ENCODE measurements at places on chromosomes 13 and 19.

GRCh38 chr13:23570099-23570920, at the start of gene TNFRSF19:
TNFRSF19 (plus strand) TSS chr13:23570412; CDS start chr13:23590184, 19,772 bp downstream.
- DNase-seq, result no peak

DNA sequence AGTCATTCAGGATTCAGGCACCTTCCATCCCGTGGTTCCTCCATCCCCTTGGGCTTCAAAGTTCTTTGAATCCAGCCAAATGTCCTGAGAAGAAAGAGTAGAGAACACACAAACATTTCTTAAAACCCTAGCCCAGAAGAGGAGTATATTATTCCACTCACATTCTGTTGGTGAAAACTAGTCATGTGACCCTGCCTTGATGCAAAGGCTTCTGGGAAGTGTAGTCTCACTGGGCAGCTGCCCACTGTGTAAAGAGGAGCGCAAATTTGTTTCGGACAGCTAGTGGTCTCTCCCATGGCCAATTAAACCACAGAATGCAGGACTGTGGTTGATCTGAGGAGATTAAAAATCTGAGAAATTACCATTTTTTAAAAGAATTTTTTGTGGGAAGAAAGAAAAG, 304.4 kb downstream of the SUCLA2 start:
- DNase-seq, result no peak

- peak; percentile 90 for DNase-seq
Observed at GRCh38 chr19:2049741-2050348, 1.2 kb downstream of the MKNK2 start.

- DNase-seq, result no peak
Observed at GRCh38 chr13:111844222-111844671, 222.7 kb upstream of the SOX1 start.

GRCh38 chr19:45972947-45973540, 621 bp downstream of the NOVA2 start:
- DNase-seq, result no peak

- DNase-seq, result no peak
Observed at GRCh38 chr13:73223372-73223781, 164.6 kb downstream of the KLF5 start.

DNA sequence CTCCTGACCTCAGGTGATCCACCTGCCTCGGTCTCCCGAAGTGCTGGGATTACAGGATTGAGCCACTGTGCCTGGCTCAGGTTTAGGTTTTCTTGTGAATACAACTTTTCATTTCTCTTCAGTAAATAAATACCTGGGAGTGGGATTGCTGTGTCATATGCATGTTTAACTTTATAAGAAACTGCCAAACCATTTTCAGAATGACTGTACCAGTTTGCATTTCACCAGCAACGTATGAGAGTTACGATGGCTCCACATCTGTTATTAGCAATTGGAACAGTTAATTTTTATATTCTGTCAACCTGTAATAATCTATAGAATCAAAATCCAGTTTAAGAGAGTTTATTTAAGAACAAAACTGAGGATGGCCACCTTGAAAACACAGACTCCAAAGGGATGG, 52.2 kb downstream of the TEX26 start:
- DNase-seq, result no peak

- peak; percentile 32 for DNase-seq
Observed at GRCh38 chr19:41997121-41997850, 3.3 kb upstream of the ATP1A3 start.

- DNase-seq, result no peak
Observed at GRCh38 chr19:5503598-5503997, 48.4 kb downstream of the ZNRF4 start.

DNA sequence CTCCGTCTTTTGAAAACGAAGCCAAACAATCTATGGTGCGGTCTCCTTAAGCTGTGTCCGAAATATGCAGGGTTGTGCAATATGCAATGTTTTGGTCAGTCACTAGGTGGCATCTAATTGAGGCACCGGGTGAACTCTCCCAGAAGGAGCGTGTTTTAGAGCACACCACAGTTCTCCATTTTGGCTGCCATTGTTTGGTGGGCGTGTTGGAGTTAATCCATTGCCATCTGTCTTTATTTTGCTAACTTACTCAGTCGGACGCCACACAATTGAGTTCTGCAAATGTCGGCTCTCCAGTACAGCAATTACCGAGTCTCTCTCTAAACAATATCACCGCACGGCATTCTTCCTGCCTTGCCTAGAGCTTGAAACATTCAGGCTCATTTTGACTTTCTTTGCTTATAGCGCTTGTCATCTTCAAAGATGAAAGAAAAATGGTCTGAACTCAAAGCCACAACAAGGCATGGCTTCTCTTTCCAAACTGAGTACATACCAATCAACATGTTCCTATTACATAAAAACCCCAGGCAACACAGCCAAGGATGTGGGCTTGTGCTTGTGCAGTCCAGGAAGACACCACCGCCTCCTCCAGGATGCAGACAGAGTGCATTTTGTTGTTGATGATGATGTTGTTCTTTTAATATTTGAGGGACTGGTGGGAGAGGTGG, 182.0 kb upstream of the SERP2 start:
- peak; percentile 42 for DNase-seq

DNA sequence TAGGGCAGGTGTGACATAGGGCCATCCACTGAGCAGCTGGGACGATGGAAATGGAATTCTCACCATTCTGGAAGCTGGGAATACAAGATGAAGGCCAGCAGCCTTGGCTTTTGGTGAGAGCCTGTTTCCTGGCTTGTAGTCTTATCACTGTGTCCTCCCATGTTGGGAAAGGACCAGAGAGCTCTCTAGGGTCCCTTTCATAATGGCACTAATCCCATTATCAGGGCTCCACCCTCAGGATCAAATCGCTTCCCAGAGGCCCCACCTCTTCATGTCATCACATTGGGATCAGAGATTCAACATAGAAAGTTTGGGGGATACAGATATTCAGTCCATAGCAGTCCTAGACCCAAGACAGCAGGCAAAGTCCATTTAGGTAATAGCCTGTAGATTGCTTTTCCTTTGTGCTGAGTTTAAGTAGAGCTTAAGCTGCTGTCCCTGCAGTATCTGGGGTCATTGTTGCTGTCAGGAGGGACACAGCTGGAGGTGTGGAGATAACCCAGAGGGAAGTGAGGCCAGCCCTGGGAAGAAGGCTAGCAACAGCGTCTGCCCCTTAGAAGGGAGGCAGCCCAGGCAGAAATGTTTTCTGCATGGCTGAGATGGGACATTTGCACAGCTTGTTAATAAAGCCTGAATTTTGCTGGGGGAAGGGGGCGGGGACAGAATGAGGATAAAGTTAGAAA, 136.5 kb upstream of the GPR12 start:
- DNase-seq, result no peak

- no peak for DNase-seq
Observed at GRCh38 chr13:86729206-86729605, 930.0 kb upstream of the SLITRK6 start.

GRCh38 chr13:92573467-92574057, 653.0 kb upstream of the GPC6 start:
- no peak for DNase-seq

DNA sequence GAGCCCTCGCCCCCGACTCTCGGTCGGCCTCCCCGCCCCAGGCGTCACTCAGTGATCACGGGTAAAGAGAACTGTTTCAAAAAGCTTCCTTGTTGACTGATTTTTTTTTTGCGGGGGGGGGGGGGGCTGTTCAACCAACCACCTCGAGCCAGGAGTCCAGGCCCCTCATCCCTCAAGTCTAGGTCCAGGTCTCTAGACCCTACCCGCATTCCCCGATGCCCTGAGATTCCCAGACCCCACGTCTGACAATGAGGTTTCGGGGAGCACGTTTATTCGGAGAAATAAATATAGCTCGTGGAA, 4.3 kb downstream of the HRC start:
- no peak for DNase-seq

DNA sequence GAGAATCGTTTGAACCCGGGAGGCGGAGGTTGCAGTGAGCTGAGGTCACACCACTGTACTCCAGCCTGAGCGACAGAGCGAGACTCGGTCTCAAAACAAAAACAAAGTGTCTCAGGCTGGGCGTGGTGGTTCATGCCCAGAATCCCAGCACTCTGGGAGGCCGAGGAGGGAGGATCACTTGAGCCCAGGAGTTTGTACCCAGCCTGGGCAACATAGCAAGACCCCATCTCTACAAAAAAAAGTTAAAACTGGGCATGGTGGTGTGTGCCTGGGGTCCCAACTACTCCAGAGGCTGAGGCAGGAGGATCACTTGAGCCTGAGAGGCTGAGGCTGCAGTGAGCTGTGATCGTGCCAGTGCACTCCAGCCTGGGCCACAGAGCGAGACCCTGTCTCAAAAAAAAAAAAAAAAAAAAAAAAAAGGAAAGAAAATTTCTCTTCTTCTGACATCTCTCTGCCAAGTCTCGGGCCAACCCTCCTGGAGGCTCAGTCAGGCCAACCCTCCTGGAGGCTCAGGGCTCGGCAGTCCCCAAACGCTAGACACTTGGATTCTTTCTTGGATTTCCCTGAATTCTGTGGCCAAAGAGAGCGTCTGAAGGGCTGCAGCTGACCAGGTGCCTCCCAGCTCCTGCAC, 26.3 kb downstream of the ARID3A start:
- DNase-seq, result no peak

DNA sequence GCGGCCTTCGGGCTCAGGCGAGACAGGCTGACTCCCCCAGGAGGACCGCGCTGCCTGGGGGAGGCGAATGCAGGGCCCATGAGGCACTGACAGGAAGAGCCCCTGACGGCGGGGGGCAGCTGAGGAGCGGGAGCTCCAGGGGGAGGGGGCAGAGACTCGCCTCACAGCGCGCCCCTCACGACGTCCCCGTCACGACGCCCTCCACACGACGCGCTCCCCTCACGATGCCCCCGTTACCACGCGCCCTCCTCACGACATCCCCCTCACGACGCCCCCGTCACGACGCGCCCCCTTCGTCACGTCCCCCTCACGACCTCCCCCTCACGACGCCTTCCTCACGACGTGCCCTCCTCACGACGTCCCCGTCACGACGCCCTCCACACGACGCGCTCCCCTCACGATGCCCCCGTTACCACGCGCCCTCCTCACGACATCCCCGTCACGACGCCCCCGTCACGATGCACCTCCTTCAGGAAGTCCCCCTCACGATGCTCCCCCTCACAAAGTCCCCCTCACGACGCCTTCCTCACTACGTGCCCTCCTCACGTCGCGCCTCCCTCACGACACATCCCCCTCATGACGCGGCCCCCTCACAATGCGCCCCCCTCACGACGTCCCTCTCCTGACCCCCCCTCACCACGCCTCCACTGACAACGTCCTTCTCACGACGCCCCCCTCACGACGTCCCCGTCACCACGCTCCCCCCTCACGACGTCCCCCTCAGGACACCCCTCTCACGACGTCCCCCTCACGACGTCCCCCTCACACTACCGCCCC, 99.6 kb downstream of the ING1 start:
- no peak for DNase-seq

DNA sequence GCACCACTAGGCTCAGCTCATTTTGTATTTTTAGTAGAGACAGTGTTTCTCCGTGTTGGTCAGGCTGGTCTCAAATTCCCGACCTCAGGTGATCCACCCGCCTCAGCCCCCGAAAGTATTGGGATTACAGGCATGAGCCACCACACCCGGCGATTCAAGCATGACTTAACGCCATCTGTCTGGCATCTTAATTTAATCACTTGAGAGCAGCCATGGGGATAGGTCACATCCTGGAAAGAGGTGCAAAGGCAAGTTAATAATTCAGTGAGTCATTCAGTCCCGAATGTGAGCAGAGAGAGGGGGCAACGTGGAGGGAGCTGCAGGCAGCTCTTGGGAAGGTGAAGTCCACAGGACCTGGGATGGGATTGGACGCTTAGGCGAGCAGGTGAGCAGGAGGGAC, 31.7 kb upstream of the USP29 start:
- no peak for DNase-seq

- peak; percentile 76 for DNase-seq
Observed at GRCh38 chr19:1250437-1251260, 2.3 kb downstream of the MIDN start.

DNA sequence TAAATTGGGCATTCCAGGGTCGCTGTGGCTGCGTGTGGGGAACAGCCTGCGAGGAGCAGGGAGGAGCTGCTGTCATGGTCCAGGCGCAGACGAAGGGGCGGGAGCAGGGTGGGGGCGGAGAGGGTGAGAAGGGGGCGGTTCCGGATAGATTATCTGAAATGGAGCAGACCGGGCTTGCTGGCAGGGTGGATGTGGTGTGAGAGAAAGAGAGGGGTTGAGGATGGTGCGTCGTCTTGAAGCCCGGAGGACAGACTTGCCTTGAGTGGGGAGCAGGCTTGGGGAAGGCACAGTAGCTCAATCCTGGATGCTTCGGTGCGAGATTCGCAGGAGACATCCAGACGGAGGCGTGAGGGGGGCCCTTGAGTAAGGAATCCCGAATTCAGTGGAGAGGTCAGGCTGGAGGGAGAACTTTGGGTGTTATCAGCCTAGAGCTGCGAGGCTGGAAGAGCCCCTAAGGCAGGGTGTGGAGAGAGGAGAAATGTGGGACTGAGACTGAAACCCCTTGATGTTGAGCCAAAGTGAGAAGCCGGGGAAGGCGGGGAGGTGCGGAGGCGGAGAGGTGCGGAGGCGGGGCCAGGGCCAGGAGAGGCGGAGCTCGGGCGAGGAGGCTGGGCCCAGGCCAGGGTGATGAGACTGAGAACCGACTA, 40.6 kb downstream of the DPF1 start:
- no peak for DNase-seq

DNA sequence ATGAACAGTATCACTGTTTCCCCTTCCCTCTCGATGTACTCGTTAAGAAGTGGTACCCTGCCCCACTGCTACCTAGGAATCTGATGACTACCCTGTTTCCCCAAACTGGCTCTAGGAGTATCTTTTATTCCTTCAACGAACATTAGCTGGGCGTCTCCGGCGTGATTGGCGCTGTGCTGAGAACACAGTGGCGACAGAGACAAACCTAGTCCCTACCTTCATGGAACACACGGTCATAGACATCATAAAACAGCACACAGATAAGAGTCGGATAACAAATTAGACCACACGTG, 730 bp downstream of the SYMPK start:
- peak; percentile 66 for DNase-seq

DNA sequence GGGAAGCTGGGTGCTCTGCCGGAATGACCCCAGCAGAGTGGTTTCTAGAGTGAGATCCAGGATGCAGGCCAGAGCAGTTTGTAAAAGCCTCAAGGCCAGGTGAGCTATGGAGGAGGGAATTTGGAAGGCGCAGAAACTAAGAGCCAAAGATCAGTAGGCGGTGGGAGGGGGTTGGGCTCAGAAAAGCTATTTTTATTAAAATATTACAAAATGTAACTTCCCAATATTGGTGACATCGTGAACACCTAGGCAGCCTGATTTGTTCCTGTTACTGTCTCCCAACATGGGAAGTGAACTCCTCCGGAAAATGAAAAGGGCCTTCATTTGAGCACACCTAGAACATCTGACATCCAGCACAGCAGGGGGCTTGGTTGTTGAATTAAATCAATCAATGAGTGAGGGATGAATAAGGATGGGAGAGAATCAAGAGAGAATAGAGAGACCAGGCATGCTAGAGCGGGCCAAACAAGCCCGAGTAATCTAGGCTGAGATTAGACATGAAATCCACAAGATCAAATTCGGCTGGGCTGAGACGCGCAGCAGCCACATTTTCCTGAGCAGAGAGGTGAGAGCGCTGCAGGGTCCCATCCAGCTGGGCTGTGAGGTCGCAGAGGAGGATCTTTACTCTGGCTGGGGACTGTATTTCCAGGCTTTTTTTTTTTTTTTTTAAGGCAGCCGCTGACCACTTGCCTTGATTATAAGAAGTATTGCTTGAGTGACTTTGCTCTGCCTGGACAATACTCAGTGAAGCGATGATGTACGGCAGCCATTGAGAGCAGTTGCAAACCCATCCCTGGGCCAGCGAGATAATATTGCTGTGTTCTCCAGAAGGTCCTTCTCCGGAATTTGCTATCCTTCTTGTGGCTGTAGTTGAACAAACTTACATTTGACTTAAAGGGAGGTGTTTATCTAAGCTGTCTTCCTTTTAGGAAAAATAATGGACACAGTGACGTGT, 178.0 kb upstream of the KL start:
- DNase-seq, result no peak

GRCh38 chr13:76836311-76836710, 49.9 kb downstream of the KCTD12 start:
- no peak for DNase-seq

All from transverse colon (tissue), 4 donors.